Activated T-helper 1 cell treated with anti-CD3 and anti-CD28 coated beads, Interleukin-2, amount 50 U/mL, for 16 hours (primary cell): ENCODE measurements at places on chromosomes 6 and 20.

- no peak for DNase-seq
These were observed 2.5 kb upstream of the R3HDML start for GRCh38 chr20:44334306-44334705.

DNA sequence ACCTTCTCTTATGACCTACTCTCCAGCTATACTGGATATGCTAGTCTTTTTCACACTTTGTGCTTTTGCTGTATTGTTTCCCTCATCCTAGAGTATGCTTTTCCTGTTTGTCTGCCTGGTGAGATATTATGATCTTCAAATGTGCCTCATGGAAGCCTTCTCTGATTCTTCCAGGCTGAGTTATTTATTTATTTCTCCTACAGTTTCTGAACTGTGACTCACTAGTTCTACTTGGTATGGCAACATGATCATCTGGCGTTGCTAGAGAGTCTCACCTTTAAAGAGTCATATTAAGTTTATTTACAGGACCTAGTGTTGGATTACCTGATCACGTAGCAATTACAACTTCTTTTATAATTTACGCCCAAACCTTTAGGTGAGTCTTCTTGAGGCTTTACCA lies 81.2 kb upstream of the HDAC2 start:
- no peak for DNase-seq

DNA sequence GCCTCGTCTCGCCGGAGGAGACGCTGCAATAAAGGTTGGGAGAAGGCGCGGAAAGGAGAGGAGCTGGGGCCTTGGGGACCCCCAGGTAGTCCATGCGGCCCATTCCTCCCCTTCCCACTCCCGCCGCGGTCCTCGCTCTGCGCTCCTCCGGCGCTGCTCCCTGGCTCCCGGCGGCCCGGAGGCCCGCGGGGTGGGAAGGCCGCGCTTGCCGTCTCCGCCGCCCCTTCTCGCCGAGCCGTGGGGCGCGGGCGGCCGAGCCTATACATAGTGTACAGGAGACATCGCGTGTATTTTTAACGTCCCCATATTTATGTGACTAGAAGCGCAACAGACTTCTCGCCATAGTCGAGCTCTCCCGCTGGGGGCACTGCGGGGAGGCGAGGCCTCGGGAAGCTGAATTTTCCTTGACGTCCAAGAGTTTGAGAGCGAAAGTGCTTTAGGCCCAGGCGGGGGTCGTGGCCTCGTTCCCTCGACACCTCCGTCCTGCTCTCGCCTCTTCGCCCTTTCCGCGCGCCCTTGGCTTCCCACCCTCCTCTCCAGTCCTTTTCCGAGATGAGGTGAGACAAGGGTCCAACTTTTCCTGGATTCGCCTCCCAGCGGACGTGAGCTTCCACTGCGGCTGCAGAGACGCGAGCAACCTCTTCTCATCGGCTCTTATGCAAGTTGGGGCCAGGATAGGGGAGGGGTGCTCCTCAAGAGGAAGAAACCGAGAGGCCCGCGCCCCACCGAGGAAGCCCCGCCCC lies 29.0 kb downstream of the SLC12A5 start:
- no peak for DNase-seq

- no peak for DNase-seq
These were observed 538.6 kb upstream of the RNF217 start for GRCh38 chr6:124423621-124424020.

DNA sequence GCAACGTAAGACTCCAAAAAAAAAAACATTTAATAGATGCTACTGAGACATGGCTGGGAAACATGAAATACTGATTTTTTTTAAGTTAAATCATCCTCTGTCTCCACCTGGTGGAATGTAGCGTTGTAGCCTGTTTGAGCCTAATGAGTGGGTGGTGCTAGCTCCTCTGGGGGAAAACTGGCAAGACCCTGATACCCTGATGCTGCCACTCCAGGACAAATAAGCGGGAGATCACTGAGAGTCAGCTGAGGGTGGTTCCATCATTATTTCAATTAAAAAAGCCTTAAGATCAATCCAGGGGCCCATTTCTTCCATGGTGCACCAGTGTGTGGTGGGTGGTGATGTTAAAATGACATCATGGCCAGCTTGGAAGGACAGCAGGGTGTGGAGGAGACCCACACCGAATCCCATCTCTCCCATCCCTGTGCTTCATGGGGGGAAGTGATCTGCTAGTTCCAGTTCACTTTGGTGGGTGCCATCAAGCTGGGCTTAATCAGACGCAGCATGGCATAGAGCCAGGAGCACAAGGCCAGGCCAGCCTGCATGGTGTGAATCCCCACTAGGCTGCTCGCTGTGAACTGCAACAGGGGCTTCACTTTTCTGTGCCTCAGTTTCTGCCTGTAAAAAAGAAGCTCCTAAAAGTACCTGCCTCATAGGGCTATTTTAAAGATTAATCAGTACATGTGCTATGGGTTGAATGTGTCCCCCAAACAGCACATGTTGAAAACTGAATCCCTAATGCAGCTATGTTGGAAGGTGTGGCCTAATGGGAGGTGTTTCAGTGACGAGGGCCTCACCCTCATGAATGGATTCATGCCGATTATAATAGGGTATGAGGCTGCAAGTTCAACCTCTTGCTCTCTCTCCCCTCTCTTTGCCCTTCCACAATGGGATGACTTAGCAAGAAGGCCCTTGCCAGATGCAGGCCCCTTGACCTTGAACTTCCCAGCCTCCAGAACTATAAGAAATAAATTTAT lies 13.0 kb upstream of the MRPS10 start:
- no peak for DNase-seq

GRCh38 chr20:37298190-37298939 lies 8.9 kb downstream of the MANBAL start:
- DNase-seq, result no peak

GRCh38 chr20:18986895-18987580 lies 173.5 kb downstream of the SCP2D1 start:
- DNase-seq, result no peak

DNA sequence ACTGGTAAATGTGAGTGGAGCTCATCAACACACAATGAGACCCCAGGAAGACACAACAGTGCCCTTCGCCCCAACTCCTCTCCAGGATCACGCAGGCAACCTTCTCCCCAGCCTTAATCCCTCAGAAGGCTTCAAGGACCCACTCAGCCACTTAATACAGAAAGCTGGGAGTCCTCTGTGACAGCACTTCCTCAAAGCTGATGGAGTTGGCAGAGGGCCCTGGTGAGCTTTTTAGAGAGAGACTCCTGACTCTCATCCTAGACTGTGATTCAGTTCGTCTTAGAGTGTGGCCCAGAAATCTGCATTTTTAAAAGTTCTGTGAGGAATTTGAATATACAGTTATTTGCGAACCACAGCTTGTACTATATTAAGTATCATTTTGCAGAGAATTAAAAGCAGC lies 187.7 kb downstream of the UST start:
- no peak for DNase-seq

DNA sequence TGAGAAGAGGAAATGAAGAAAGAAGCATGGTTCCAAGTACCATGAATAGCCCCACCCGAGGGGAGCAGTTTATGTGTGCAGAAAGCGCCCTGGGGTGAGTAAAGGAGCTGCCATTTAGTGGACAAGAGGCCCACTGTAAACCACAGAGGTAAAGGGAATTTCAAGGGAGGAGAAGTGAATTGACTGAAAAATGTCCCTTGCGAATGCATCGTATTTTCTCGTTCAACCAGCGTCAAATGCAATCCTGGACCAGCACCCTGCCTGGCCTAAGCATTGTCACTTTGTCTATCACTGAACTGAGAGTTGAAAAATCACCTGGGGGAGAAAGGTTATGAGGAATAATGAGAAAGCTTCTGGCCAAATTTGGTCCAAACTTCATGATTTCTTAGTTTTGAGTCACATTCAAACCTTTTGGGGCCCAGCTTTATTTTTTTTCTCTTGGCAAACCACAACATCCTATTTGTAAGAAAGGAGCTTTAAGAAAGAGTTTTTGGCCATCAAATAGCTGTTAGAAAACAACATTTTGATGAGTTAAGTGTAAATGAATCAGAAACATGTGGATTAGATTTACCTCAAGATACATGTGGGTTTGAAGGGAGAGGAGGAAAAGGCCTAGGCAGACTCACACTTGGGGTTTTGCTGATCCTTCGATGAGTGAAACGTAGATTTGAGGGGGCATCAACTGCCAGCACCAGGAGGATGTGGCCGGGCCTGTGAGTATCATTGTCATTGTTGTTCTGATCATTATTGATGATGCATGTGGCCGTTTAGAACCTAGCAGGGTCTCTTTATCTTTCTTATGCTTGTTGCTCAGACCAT lies 214.0 kb downstream of the CLIC5 start:
- DNase-seq, result peak; percentile 2

DNA sequence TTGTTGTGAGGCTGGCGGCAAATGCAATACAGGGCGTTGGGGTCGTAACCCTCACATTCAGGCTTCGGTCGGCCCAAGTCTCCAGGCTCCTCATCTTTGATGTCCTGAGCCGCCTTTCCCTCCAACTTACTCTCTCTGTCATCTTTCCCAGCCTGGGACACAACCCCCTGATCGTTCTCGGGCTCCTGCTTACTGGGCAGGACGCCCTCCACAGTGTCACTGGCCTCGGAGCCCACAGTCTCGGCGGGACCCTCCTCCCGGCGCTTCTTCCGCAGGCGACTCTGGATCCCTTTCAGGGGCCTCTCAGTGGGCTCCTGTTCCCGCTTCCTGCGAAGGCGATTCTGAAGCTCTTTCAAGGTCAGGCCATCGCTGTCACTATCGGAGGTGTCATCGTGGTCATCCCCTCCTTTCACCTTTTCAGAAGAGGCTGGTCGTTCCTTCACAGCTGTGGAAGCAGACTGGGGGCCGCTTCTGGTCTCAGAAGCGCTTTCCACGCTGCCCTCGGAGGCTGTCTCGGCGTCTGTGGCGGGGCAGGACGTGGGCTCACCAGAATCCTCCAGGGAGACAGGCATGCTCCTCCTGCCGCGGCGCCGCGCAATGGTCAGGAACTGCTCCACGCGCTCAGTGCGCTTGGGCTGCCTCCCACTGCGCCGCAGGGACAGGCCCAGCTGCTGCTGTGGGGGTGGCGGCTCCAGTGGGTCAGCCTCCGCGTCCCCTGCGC lies 15.4 kb downstream of the DIDO1 start:
- no peak for DNase-seq
